ACHN (cell line): ENCODE measurements at places on chromosomes 13 and 19.
A peak's percentile ranks its signal among the peaks of the same experiment; 100 is the strongest.

- no peak for DNase-seq
These were observed 2.6 kb upstream of the TUBA3C start for GRCh38 chr13:19184176-19184575.

DNA sequence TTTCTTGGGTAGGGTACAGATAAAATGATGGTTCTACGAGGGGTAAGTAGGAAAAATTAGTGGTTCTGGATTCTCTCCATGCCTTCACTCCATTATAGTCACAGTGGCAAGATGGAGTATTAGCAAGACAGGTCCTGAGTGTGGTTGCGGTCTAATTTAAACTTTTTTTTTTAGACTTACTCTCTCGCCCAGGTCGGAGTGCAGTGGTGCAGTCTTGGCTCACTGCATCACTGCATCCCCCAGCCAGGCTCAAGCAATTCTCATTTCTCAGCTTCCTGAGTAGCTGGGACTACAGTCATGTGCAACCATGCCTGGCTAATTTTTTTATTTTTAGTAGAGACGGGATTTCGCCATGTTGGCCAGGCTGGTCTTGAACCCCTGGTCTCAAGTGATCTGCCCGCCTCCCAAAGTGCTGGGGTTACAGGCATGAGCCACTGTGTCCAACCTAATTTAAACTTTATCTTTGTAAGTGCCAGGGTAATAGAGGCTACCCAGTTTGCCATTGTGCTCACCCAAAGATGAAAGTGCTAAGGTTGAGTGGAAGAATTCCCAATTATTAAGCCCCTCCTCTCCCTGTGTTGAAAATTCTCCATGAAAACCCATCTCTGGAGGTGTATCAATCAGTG, 135.6 kb downstream of the TM9SF2 start:
- no peak for DNase-seq

- DNase-seq: peak; percentile 78
These were observed 22.3 kb downstream of the KCTD4 start for GRCh38 chr13:45178349-45179162.

GRCh38 chr19:58107778-58108545, 9.9 kb upstream of the ZSCAN18 start:
- no peak for DNase-seq

DNA sequence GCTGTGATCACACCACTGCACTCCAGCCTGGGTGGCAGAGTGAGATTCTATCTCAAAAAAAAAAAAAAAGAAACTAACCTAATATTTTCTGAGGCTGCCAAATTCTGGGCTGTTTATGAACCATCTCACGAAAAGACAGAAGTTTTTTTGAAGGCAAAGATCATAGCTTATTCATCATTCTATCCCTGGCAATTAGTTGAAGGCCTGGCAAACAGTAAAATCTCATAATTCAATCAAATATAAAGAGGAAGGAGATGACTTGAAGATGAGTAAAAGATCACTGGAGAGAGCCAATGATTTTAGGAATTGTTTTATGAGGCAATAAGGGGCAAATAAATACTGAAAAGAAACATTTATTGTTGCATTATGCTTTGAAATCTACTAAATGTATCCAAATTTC, 216.5 kb downstream of the DCLK1 start:
- no peak for DNase-seq

DNA sequence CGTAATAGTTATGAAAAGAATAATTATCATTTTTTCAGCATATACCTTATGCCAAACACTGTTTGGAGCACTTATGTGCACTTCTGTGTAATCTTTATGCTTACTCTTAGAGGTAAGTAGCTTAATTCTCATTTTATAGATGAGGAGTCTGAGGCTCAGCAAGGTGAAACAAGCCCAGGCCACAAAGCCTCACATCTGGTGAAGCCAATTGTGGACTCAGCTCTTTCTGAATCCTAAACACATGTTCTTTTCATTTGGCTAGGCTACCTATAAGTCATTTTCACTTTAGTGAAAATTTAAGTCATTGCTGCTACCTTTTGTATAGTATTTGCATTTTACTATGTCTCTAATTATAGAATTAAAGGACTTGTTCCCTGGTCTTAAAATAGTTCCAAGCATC, 84.0 kb downstream of the CYSLTR2 start:
- DNase-seq: no peak

DNA sequence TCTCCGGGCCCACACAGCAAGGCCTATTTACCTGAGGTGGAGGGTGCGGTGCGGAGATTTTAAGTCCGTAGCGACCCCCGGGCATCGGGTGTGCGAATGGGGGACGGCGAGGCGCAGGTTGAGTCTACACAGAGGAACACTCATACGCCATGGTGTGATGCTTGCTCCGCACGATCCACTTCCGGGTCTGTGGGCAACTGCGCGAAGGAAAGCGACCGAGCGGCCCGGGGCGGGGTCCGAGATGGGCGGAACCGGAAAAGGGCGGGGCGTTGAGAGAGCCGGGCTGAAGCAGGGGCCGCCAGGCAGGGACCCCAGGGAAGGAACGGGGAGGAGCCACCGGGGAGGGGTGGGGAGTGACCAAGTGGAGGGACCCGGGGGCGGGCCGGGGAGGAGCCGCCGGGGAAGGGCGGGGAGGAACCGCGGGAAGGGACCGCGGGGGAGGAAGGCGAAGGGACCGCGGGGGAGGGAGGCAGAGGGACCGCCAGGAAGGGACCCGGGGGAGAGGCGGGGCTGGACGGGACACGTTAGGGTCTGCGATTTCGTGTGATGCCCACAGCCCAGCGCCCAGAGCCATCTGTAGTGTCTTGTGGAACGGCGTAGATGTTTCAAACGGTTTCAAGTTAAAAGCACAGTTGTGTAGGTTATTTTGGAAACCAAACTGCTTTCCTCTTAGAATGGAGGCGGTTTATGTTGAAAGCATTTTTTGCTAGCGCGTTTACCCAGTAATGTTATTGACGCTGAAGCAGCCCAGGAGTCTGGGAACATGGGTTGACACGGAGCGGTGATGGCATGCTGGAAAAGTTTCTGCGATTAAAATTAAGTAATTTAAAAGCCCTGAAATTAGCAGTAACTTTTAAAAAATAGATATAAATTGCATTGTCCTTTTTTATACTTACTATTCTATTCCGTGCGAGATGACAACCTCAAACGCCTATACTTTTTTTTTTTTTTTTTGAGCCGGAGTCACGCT, at the start of gene ZNF160:
Gene ZNF160, minus strand, starts transcription at position 189 of the 970 bp plus-strand sequence. CDS start 17,146 bp downstream, outside the sequence.
- peak; percentile 85 for DNase-seq

- DNase-seq: peak; percentile 3
These were observed 200.0 kb downstream of the KLF12 start for GRCh38 chr13:73934215-73934641.

DNA sequence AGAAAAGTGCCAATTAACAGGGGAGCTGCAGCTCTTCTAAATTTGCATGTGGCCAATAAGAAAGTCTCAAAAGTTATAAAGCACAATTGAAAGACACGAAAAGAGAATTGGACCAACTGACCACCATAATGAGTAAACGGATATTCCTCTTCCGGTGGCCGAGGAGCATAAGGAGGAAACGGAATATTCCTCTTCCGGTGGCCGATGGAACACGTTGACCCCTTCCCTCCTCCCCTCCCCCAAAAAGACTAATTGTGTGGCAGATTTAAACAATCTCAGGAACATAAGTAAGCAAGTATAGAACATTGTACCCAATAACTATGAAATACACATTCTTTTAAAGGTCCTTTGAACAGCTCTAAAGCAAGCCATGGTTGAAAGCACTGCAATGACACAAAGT, 41.2 kb upstream of the TUBGCP3 start:
- no peak for DNase-seq

DNA sequence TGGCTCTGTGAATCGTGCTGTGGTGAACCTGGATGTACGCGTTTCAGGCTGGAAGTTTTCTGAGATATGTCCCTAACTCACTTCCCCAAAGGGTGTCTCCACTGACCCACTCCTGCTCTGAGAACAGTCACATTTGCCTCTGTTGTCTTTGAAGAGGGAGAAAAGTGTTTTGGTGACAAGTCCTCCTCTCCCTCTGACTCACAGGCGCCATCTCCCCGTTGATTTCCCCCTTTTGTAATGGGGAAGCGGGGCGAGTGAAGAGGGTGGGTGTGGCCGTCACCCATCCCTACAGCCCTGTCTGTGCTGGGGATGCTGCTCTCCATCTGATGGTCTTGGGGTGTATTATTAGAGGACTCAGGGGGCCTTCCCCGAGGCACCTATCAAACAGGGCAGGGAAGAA, 9.6 kb downstream of the APC2 start:
- DNase-seq: no peak

GRCh38 chr13:90715485-90715884, 632.0 kb upstream of the MIR17HG start:
- no peak for DNase-seq

- DNase-seq: no peak
These were observed 43.0 kb upstream of the MCF2L start for GRCh38 chr13:112926003-112926402.

DNA sequence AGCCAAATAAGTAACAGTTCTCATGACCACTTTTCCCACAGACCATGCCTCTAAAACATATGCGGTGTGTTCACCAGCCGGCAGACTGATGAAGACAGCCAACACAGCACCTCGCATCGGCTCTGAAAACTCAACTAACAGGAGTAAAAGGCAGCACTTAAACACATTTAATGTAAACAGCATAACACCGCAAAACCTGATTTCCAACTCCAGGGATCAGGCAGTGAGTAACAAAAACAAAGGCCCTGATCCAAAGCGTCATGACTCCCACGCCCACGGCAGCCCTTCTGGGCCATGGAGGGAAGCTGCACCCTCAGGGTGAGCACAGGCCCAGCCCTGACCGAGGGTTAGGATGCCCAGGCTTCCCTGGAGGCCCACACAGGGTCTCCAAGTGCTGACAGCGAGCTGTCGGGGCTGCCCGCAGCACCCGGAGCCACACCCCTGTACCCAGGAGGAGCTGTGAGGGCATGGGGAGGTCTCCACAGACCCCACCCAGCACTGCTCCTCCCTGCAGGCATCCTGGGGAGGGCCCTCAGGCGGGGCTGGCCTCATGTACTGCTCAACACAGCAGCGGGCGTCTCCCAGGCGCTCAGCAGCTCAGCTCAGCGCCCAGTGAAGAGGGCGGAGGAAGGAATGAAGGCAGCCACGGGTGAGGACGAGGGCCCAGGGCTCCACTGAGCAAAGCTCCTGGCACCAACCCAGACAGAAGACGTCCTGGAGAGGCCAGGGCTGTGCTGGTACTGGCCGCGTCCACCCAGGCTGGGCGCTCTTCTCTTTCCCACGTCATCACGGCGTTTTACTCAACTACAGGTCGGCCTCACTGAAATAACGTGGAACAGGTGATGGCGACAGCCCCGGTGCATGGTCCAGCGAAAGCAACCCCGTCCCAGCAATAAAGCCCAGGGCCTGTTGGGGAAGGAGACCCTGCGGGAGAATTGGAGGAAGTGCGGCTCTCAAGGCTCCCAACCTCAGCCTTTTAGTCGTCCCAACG, 53.7 kb downstream of the RASA3 start:
- DNase-seq: no peak

DNA sequence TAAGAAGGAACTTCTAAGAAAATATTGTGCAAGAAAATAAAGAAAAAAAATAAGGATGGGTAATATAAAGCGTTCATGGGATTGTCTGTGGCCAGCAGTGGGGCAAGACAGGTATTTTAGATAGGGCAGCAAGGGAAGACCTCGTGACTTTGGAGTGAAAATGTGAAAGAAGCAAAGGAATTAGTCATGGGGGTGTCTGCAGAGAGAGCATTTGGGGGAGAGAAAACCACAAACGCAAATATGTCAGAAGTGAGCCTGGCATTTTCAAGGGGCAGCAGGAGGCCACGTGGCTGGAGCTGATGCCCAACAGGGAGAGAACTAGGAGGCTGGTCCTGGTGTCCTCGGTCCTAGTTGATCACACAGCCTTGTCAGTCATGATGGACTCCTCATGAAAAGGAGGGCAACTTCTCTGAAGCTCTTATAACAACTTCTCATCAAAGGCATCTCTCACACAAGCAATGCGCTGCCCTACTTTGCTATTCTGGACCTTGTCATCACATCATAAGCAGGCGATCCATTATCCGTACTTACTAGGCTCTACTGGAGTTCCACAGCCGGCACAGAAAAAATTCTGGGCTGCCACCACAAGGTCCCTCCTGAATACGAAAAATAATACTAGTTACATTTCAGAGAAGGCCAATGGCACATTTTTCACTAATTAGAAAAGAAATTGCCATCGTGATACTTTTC, 31.0 kb downstream of the RUBCNL start:
- DNase-seq: no peak

GRCh38 chr19:41563854-41564514, 12.0 kb upstream of the CEACAM21 start:
- DNase-seq: no peak
